IMR-90 (cell line): ENCODE measurements at places on chromosomes 5 and 9. TPM values are rescaled to one million over a fixed set of nuclear protein-coding genes. Genes with fewer than 3 reads are reported as not detected.
A peak's percentile ranks its signal among the peaks of the same experiment; 100 is the strongest.

Gene RIGI
- total RNA-seq: 13.6 and 18.1 TPM in 2 replicates

Gene FYB1
- total RNA-seq: not detected in 2 replicates

Gene GRM6
- not detected in 2 replicates for total RNA-seq

Gene DMRT3
- not detected in 2 replicates for total RNA-seq

Gene SAXO1
- total RNA-seq: under 0.01 TPM in 1 of 2 replicates, not detected in the other

Gene ENTREP1
- not detected in 2 replicates for total RNA-seq

DNA sequence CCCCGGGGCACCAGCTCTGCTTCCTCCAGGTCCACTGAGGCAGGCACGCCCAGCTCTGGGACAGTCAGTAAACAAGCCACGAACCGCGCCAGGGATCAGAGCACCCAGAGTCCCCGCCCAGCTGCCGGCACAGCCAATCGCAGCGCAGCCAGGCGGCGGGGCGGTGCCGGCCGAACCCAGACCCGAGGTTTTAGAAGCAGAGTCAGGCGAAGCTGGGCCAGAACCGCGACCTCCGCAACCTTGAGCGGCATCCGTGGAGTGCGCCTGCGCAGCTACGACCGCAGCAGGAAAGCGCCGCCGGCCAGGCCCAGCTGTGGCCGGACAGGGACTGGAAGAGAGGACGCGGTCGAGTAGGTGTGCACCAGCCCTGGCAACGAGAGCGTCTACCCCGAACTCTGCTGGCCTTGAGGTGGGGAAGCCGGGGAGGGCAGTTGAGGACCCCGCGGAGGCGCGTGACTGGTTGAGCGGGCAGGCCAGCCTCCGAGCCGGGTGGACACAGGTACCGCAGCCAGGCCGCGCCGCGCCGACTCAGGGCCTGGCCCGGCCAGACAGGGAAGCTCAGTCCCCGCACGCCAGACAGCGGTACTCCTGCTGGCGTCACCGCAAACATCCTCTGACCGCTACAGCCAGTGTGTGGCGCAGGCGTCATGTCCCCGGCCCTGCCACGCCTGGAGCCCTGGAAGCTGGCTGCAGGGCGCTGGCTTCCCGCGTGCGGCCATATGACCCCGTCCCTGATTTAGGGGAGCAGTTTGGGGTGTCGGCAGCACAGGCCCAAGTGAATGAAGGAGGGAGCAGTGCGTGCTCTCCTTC lies at the start of gene CTSL:
CTSL (plus strand) TSS at position 220 of the 810 bp plus-strand sequence. CDS start 1,485 bp downstream, outside the sequence.
- peak; percentile 76 for DNase-seq

DNA sequence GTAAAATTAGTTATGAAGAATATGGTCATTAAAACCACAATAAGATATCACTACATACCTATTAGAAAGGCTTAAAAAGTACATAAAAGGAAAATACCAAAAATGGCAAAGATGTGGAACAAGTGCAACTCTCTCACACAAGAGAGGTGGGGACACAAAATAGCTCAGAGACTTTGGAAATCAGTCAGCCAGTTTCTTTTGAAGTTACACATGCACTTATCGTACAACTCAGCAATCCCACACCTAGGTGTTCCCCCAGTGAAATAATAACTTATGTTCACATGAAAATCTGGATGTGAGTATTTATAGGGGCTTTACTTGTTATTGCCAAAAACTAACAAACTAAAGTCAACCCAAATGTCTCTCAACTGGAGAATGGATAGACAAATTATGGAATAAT lies 9.8 kb upstream of the RICTOR start:
- DNase-seq: no peak

GRCh38 chr5:73690015-73690414 lies 64.0 kb downstream of the ARHGEF28 start:
- DNase-seq: no peak

- DNase-seq: no peak
Observed at GRCh38 chr5:151569132-151570046, 21.7 kb downstream of the FAT2 start.

GRCh38 chr5:39446231-39446630 lies 21.5 kb upstream of the DAB2 start:
- no peak for DNase-seq

DNA sequence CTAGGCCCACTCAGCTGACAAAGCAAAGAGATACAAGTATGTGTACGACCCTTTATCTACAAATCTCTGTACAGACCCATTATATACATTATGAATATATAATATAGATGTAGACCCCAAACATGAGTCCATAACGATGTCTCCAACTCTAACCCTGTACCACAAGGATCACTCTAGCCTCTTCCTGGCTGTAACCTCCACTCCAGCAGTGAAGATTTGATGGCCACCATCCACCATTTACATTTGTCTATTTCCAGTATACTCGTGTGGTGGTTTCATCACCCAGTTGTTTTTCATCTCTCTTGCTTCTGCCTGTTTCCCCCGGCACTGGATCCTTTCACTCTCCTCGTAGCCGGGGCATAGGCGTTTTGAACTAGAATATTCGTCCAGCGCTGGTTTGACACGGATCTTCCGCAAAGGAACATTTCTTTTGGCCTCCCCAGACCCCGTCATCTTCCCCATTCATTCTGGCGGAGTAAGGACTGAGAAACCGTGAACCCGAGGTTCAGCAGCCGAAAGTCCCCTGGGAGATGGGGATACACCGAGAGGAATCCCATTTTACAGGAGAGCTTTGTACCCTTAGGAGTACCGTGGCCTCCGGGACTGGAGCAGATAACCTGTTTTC lies 828 bp upstream of the TRIO start:
- DNase-seq: no peak

GRCh38 chr9:112174222-112174964 lies 704 bp downstream of the SUSD1 start:
- DNase-seq: peak; percentile 16

DNA sequence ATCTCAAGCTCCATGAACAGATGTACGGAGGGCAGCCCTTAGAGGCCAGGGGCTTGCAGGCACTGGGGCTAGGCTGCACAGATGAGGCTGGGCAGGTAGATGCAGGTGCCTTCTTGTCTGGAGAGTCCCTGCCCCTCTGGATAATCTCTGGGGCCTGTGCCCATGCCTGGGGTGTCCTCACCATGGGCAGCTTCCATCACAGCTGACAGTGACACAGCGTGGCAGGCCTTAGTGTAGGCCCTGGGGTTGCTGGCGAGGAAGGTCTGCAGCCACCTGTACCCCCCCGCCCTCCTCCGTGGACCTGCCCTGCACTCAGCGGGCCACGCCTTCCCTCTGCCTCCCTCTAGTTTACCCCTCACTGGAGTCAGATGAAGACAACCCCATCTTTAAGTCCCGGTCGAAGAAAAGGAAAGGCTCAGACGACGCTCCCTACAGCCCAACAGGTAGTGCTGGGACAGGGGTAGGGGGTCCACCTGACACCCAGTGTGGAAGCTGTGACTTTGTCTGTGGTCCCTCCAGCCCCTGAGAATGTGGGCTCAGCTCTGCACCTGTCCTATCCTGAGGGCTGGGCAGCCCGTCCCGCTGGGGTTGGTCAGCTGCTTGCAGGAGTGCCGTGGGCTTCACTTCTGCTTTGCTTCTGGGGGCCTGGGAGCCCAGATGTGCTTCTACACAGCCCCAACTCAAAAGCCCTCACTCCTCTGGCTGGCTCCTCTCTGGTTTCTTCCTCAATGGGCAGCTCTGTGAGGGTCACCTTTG lies 98.4 kb downstream of the PHF2 start:
- DNase-seq: no peak

GRCh38 chr5:87002485-87002884 lies 265.2 kb upstream of the RASA1 start:
- DNase-seq: no peak

DNA sequence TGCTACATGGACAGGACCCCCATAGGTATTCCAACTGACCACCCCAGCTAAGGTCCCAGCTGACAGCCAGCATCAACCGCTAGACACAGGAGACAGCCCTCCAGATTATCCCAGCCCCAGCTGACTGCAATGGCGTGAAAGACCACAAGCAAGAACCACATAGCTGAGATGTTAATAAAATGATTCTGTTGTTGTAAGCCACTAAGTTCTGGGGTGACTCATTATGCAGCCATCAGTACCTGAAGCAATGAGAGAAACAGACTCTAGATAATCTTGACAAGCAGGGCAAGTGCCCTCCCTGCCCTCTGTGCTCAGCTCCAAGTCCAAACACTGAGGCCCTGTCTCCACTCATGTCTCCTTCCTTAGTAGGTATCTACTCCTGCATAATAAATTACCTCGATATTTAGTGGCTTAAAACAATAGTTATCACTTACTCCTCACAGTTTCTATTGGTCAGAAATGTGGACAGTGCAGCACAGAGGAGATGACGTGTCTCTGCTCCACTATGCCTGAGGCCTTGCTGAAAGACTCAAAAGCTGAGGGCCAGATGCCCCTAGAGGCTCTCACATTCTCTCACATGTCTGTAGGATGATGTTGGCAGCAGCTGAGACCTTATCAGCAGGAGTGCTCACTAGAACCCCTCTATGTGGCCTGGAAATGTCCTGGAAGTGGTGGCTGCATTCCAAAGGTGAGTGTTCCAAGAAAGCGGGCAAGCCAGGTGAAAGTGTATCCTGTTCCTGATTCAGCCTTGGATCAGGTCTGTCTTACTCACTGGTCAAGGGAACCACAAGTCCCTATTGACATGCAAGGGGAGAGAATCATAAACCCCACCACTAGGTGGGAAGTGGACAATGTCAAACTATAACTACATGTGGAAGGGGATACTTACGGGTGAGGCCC lies 2.5 kb downstream of the MGAT1 start:
- peak; percentile 86 for DNase-seq

DNA sequence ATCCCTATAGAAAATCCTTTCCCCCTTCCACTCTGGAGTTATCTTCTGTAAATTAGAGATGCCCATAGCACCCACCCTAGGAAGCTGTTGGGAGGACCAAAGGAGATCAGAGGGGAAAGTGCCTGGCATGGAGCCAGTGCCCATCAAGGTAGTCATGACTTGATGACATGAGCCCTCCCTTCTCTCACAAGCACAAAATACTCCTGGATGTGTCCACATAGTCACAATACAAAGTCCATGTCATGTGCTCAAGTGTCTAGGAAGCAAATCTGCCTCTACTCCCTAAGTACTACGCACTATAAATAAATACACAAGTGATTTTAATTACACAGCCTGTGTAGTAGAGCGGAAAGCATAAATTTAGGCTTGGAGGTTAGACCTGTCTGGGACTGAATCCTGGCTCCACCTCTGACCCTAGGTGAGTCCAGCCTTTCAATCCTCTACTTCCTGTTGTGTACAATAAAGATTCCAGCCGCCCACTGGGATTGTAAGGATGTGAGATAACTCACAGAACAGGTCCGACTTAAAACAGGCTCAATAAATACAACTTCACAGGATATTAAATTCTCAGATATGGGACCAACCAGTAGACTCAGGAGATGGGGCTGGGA lies 30.6 kb downstream of the TTC39B start:
- no peak for DNase-seq

- DNase-seq: no peak
Observed at GRCh38 chr9:130766927-130767307, 68.1 kb upstream of the ABL1 start.

- peak; percentile 33 for DNase-seq
Observed at GRCh38 chr9:111094958-111095357, 56.7 kb upstream of the LPAR1 start.

DNA sequence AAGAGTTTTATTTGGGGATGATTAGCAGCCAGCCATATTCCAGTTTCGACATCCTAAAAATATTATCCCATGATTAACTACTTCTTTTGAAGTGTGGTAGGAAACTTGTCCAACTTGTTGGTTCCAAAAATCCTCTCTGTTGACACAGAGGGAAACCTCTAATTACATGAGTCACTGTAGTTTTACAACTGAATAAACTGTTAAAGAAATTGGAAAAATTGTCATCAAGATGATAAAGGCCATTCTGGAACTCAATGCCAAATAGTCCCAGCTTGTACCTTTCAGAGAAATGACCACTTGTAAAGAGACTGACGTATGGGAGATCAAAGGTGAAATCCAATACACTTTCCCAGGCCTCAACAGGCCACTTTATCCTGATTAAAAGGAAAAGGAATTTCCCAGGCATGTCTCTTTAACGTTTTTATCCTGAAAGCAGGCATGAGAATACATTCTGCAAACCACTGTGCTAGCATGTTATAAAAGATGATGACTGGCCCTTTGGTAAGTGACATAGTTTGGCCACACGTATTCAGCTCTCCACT lies 261.6 kb downstream of the GLIS3 start:
- peak; percentile 53 for DNase-seq

DNA sequence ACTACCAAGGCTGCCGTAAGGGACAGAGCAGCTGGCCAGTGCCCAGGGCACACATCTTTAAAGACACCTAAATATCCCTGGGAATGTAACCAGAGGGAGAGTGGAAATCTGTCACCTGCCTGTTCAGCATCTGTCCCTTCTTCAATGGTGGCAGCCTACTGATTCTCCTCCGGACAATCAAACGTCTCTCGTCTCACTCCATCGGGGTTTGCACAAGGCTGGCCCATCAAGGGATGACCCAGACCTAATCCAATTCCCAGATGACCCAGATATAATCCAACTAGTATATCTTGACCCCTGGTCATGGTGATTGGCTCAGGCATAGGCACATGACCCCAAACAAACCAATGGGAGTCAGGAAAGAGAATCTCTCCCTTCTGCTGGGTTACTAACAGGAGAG lies 93.5 kb downstream of the HRH2 start:
- DNase-seq: no peak

DNA sequence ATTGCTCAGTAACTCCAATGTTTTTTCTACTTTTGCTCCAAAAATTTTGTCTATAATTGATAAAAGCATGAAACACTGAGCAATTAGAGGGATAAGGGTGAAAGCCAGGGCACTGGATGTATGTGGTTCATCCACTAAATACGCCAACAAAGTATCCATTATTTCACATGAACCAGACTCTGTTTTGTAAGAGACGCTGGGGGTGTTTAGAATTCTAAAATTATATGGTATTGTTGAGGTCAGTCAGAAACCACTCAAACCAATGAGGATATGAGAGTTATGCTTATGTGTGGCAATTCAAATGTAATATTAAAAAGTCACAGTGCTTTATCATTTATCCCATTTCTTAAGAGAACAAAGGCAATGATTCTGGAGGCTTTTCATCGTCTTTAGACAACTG lies 220.2 kb downstream of the EFNA5 start:
- DNase-seq: no peak

DNA sequence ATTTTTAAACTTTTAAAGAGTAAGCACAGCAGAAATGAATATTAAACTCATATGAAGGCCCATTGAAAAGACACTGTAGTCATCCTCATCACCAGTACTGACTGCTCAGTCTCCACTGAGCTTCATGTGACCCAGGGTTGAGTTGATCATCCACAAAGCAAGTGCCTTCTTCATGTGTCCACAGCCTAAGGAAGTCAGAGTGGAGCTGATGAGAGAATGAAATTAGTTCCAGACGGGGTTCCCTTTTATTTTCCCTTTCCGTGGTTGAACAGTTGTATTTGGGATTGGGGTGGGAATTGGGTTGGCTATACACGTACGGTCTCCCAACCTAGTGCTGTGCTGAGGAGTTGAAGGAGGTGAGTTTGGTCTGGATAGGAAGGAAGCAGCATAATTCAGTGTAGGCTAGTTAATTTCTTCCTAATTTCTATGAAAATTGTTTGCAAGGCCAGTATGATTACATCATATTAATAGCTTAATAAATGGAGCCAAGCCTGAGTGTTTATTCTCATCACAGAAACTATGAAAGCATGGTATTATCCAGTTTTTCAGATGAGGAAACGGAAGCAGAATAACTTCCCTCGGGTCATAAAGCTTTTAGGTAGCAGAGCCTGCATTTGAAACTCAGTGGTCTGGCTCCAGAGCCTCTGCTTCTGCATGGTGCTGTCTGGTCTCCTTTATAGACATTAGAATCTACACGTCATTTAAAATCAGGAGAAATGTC lies 103.9 kb upstream of the DMRT1 start:
- no peak for DNase-seq

GRCh38 chr9:17339156-17339555 lies 204.3 kb downstream of the CNTLN start:
- no peak for DNase-seq

- no peak for DNase-seq
Observed at GRCh38 chr5:16104961-16105360, 74.6 kb downstream of the MARCHF11 start.
